Adipocyte (in vitro differentiated cells): ENCODE measurements at places on chromosomes 1 and 21.
A peak's percentile ranks its signal among the peaks of the same experiment; 100 is the strongest.

DNA sequence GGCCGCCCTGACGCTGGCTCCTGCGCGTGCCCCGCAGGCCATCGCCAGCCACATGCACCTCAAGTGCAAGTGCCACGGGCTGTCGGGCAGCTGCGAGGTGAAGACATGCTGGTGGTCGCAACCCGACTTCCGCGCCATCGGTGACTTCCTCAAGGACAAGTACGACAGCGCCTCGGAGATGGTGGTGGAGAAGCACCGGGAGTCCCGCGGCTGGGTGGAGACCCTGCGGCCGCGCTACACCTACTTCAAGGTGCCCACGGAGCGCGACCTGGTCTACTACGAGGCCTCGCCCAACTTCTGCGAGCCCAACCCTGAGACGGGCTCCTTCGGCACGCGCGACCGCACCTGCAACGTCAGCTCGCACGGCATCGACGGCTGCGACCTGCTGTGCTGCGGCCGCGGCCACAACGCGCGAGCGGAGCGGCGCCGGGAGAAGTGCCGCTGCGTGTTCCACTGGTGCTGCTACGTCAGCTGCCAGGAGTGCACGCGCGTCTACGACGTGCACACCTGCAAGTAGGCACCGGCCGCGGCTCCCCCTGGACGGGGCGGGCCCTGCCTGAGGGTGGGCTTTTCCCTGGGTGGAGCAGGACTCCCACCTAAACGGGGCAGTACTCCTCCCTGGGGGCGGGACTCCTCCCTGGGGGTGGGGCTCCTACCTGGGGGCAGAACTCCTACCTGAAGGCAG lies 23.4 kb upstream of the ARF1 start:
- no peak for DNase-seq

DNA sequence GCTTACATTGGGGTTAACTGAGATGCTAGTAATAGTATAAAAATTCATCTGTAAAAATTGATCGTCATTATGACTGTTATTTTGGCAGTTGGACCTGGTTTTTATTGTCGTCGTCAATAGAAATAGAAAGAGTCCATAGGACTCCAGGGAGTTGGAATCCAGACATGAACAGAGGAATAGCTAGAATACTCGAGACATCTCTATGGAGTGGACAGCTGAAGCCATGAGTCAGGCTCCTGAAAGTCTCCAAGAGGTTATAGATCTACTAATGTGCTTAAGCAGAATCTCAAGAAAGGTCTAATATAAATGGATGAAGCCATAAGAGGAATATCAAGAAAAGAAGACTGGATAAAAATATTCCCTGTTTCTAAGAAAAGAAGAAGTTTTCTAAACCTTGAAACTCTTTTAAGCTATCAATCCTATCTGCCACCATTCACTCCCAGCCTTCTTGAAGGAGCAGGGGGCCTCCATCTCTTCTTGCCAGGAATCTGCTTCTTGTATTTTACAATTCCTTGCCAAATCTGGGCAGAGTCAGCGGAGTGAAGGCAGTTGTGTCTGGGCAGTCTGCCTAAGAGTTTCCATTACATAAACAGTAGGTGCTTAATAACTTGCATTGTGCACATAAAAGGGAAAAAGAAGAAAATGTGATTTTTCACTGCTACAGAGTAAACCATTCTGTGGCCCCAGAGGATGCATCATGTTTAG lies 163.3 kb downstream of the ST6GALNAC5 start:
- no peak for DNase-seq

GRCh38 chr1:15231714-15232201 lies 15.3 kb upstream of the FHAD1 start:
- no peak for DNase-seq

DNA sequence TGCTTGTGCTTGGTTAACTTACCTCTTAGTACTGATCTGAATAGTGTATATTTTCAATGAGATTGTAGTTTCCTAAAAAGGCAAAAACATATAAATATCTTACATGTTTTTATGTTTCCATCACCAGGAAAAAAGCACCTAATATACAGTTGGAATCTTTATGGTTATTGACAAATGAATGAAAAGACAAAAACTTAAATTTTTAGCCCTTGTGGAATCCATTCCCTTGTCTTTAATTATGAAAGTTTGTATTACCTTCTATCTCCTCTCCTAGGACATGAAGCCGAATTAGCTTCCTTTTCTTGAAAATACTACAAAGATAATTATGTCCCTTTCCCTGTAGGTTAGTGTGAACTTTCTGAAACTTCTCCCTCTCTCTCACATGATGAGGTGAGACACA lies at the start of gene OR2T12:
OR2T12 (minus strand) TSS at position 101 of the 400 bp plus-strand sequence. CDS start 7,846 bp downstream, outside the sequence.
- DNase-seq: no peak

DNA sequence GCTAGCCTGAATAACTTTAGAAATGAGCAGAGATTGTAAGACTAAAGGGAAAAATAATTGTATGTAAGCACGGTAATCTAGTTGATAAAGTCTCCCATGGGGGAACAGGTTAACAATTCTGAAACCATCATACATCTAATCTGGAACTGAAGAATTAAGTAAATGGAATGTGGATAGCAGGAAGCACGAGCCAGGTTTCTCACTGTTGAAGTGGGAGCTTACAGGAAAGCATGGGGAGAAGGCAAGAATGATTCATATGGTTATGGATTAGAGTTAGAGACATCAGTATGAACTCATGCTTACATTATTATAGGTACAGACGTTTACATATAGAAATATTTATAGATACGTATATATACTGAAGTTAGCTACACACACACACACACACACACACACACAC lies 83.0 kb downstream of the LEPR start:
- DNase-seq: no peak

DNA sequence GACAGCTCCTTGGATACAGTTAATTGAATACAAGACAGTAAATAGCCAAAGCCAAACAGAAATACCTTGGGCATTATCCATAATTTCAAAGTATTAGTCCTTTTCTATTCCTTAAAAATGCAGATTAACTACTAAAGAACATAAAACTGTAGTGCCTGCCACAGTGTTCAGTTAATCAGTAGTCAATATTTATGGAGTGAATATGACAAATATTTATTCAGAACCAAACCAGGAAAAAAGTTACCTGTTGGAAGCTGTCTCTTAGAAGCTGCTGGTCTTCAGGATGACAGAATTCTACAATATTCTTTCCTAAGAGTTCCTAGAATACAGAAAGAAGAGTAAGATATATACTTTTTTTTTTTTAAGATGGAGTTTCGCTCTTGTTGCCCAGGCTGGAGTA lies 18.2 kb upstream of the CTSK start:
- no peak for DNase-seq

DNA sequence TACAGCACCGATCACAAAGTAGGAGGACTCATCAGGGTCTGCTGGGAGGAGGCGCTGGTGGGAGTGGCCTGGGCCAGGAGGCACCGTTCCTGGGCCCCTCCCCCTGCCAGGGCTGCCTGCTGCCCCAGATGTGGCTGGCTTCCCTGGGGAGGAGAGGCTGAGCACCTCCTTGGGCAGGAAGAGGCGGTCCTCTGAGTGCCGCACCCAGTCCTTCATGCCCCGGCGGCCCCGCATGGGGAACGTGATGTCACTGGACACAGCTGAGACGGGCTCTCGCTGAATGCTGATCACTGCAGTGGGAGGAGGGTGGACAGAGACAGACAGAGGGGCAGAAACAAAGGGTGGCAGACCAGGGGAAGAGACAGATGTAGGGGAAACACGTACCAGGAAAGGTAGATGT lies 24.8 kb downstream of the ADGRB2 start:
- no peak for DNase-seq

DNA sequence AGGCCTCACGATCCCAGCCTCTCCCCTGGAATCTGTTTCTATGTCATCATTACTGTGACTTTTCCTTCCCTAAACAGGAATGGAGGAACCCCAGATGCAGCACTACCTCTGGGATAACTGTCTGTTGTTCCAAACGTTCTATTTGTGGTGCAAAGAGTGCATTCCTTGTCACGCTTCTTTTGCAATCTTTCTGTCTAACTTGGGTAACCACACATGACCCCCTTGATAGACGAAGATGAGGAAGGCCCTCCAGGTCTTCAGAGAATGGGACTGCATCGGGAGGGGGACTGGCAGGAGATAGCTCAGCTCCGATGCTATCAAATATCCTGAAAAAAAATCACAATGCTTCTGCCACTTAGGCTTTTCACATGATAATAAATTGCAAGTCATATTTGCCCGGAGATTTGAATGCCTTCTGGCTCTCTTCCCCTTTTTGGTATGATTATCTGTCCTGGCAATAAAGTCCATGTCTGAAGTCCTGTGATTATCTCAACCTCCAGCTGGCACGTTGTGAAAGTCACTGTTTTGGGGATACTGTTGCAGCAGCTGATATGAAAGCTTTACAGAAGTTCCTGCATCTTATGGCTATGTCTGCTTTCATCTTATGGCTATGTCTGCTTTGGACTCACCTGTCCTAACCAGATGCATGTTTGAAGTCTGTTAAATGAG lies 148.7 kb upstream of the LMO4 start:
- DNase-seq: no peak

DNA sequence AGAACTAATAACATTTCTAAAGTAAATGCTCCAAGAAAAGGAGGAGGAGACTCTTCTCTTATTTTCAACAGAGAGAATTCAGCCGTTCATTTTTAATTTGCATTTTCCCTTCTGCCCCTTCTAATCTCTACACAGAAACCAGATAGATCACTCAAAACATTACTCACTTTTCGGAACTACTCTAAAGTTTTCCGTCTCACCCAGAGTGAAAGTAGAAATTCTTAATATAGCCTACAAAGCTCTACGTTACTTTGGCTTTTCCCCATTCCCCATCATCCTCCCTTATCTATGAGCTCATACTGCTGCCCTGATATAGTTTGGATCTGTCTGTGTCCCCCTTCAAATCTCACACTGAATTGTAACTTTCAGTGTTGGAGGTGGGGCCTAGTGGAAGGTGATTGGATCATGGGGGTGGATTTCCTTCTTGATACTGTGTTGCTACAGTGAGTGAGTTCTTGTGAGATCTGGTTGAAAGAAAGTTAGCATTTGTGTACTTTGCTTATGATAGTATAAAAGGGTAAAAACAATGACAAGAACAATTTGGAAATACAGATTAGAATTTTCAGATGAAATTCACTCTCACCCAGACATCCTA lies 188.2 kb downstream of the AMY1C start:
- DNase-seq: no peak

- DNase-seq: no peak
Observed at GRCh38 chr1:96515430-96515829, 206.2 kb upstream of the PTBP2 start.

DNA sequence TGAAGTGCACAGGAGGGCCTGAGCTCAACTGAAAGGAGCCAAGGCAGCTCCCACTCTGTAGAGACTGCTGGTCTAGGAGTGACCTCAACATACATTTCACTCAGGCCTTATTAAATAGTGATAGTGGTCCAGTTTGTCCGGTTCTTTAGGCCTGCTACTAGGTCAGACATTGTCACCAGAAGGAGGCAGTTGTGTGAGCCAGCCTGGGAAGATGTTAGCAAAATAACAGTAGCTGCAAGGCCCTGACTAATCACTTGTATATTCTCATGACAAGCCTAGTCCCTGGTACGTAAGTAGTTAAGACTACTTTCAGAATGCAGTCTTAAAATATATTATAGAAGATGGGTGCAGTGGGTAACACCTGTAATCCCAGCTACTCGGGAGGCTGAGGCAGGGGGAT lies 264.0 kb upstream of the CAMK1G start:
- no peak for DNase-seq

GRCh38 chr1:230090194-230090711 lies 23.2 kb downstream of the GALNT2 start:
- DNase-seq: peak; percentile 82

- DNase-seq: no peak
Observed at GRCh38 chr21:43842742-43843141, 22.3 kb upstream of the AGPAT3 start.

DNA sequence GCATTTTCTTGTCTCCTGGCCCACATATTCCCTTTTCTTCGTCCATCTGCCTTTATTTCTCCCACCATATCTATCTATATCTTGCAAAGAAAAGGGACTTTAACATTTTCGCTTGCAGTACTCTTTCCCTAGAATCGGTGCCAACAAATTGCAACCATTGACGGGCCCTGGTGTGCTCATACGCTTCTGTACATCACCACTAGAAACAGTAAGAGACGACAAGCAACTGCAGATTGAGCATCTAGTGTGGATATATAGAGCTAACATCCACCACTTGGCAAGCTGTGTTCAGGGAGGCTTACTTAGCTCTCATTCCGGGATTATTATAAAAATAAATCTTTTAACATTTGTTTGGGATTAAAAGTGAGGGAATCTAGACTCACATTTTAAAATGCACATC lies 230.8 kb upstream of the PKN2 start:
- DNase-seq: no peak

GRCh38 chr1:47745715-47746609 lies 251.2 kb downstream of the TRABD2B start:
- no peak for DNase-seq

DNA sequence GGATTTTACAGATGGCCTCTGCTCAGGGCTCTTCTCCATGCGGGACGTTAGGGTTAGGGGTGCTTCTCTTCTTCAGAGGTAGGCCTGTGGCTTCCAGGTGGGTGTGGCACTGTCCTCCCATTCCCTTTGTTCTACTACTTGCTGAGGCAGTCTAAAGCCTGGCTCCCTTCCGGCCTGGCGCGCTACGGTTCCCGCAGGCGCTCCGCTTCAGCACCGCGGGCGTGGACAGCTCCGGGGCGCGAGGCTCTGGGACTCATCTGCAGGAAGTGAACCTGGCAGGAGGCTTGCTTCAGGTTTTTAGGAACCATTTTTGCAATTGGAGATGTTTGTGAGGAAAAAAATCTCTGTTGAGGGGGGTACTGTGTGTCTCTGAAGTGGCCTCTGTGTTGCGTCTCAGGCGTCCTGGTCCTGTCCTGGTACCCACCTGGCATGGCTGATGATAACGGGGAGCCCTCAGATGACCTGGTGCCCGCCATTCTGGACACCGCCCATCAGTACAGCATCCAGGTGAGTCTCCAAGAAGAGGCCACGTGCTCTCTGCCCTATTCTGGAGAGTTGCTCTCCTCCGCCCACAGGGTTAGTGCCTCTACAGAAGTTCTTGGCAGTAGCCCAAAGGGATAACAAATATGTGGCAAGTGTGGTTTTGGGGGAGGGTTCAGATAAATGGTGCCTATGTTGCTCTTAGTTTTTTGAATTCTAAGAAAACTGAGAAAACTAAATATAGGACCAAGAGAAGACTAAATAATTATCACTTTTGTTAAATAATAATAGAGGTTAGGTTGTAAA lies 1.9 kb downstream of the MANEAL start:
- DNase-seq: peak; percentile 23

DNA sequence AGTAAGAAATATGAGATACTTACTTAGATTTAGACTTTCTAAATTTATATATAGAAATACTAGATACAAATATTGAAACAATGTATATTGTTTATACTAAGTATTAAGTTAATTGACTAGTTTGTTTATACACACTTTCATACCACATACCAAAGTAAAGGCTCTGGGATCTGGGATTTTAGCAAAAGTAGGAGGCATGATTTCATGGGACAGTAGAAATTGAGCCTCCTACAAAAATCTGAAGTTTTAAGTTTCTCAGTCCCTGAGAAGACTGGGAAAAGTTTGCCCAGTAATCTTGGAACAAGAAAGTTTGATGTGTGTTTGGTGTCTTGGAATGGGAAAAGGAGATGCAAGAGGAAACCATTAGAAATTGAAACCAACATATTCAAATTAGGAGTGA lies 30.9 kb downstream of the KCTD3 start:
- peak; percentile 54 for DNase-seq
